Neural progenitor cell (in vitro differentiated cells): ENCODE measurements at places on chromosomes 4 and X.

- no peak for DNase-seq
These were observed 42.9 kb upstream of the TAB3 start for GRCh38 chrX:30931920-30932319.

DNA sequence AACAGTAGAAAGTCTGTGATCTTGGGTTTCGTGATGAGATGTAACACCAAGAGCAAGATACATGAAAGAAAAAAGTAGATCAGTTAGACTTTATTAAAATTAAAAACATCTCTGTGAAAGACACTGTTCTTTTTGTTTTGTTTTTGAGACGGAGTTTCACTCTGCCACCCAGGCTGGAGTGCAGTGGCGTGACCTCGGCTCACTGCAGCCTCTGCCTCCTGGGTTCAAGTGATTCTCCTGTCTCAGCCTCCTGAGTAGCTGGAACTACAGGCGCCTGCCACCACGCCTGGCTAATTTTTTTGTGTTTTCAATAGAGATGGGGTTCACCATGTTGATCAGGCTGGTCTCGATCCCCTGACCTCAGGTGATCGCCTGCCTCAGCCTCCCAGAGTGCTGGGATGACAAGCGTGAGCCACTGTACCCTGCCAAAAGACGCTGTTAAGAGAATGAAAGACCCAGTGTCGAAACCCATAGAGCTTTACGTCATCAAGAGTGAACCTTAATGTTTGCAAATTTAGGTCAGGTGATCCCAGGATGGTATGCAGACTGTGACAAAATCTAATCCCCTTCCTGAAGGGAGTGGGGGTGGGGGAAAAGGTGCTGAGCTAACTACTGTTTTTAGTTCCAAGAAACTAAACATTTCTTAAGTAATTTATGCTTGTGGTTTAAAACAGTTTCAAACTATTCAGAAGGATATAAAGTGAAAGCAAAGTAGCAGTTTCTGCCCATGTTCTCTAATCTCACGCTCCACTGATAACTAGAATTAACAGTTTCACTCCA, 8.0 kb downstream of the OFD1 start:
- DNase-seq: no peak

GRCh38 chr4:73376251-73376650, 27.8 kb upstream of the ALB start:
- DNase-seq: no peak

- DNase-seq: peak; percentile 13
These were observed 177.0 kb downstream of the CAMK2D start for GRCh38 chr4:113584407-113585150.

DNA sequence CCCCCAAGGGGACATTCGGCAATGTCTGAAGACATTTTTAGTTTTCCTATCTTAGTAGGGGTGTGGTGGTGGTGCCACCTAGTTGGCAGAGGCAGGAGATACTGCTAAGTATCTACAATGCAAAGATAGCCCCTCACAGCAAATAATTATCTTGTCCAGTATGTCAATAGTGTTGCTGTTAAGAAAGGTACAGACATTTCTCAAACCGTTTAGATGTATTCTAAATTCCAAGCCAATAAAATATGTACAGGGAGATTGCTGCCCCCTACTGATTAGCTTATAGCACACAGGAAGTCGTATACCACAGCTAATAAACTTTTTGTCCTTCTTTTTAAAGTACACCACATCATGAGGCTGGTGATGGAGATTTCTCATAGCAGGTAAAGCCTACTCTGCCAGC, 260.5 kb downstream of the TMA16 start:
- peak; percentile 5 for DNase-seq

DNA sequence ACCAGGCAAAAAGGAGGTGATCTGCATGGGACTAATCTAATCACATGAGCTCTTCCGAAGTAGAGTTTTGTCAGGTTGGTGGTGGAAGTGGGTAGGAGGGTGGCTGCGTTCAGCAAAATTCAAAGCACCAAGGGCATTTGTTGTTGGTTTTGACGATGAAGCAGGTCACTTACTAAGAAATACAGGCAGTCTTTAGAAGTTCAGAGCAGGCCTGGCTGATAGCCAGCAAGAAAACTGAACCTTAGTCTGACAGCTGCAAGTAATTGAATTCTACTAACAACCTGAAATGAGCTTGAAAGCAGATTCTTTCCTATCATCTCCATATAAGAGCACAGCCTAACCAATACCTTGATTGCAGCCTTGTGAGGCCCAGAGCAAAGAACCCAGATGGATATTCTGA, 505.8 kb downstream of the KLHL13 start:
- DNase-seq: no peak

GRCh38 chr4:128942607-128943006, 133.1 kb downstream of the JADE1 start:
- no peak for DNase-seq

DNA sequence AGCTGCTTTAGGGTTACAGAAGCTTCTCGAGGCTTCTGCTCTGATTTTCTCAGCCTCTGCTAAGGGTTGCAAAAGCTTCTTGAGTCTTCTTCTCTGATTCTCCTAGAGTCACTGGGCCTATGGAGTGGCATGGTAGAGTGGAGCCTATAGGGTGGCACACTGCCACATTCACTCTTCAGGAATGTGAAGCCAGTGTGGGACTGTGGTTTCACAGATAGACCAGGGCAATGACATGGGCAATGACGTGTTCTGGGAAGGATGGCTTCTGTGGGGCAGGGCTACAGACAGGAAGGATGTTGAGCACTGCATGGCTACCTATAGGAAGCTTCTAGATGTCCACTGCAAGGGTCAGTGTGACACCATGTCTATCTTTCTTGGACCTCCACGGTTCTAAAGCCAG, 11.0 kb upstream of the MAMLD1 start:
- no peak for DNase-seq

GRCh38 chr4:67909905-67910584, 26.2 kb upstream of the TMPRSS11D start:
- no peak for DNase-seq

DNA sequence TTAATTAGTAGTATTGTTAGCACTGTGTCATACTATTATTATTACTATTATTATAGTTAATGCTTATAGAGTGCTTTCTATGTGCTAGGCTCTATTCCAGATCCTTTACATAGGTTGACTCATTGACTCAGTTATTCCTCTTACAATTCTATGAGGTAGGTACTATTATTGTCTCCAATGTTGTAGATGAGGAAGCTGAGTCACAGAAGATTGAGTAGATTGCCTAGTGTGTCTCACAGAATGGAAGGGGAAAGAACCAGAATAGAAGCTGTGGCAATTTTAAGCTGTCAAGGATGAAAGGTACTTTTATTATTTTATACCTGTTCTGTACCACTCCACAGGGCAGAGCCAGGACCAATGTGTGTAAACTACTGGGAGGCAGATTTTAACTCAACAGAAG, 1.9 kb upstream of the TCEAL1 start:
- DNase-seq: no peak

GRCh38 chr4:153204247-153204671, at the start of gene TRIM2:
Gene TRIM2 (plus strand): TSS chr4:153204443. CDS start chr4:153204531, 88 bp downstream.
- peak; percentile 80 for DNase-seq

GRCh38 chr4:183345261-183345660, 23.0 kb upstream of the CLDN24 start:
- peak; percentile 34 for DNase-seq

DNA sequence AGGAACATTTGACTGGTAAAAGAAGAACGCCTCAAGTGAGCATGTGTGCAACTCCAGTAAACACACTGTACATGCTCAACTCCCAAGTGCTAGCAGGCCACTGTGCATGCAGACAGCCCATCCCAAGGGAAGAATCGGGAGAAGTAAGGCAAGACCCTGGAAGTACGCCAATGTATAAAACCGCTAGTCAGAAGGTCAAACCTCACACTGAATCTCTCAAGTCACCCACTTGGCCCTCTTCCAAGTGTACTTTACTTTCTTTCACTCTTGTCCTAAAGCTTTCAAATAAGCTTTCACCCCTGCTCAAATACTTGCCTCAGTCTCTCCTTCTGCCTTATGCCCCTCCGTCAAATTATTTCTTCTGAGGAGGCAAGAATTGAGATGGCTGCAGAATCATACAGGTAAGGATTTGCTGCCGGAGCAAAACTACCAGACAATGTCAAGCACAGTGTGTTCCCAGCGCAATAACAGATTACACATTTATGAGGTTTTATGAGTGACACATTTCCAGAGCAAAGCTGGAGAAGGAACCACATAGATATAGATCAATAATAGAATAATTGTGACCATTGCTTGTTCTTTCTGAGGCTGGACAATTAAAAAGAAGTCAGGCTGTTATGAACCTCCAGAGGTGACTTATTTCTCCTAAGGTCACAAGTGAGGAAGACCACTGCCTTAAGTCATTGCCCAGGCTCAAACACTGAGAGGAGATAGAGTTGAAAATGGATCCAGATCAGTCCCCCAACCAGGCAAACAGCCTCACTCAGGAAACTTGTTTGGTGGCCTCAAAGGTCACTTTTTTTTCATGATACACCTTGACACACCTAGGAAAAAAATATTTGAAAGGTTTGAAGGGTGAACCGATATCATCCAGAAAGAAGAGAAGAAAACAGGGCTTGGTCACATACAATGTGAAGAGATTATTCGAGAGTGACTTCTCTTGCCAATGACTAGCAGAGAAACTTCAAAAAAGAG, 26.3 kb downstream of the CXCL1 start:
- no peak for DNase-seq

GRCh38 chrX:44068043-44068442, 94.9 kb upstream of the NDP start:
- no peak for DNase-seq

GRCh38 chr4:181948839-181949382, 294.3 kb upstream of the TENM3 start:
- DNase-seq: no peak
